ENCODE measurements at places on chromosomes 13 and 19.

- DNase-seq = no peak
These were observed 32.7 kb upstream of the MATK start for GRCh38 chr19:3818918-3819317.

DNA sequence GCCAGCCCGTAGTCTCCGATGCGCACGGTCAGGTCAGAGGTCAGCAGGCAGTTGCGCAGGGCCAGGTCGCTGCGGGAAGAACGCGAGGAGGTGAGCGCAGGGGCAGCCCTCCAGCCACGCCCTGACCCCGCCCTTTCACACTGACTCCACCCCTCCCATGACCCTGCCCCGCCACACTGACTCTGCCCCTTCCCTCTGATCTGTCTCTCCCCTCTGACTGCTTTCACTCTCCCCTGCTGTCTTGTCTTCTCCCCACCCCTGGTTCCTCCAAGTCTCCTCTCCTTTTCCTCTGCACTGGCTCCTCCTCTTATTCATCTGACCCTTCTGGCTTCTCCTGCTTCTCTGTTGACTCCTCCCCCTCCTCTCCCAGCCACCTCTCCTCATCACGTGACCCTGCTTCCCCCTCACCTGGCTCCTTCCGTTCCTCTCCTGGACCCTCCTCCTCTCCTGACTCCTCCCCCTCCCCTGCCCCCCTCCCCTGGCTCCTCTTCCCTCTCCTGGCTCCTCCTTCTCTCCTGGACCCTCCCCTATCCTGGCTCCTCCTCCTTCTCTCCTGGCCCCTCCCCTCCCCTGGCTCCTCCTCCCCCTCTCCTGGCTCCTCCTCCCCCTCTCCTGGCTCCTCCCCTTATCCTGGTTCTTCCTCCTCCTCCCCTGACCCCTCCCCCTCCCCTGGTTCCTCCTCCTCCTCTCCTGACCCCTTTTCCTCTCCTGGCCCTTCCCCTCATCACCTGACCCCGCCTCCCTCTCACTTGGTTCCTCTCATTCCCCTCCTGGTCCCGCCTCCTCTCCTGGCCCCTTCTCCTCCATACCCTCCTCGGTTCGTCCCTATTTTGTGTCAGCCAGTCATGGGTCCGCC lies 9.9 kb downstream of the LMTK3 start:
- peak; percentile 85 for DNase-seq

DNA sequence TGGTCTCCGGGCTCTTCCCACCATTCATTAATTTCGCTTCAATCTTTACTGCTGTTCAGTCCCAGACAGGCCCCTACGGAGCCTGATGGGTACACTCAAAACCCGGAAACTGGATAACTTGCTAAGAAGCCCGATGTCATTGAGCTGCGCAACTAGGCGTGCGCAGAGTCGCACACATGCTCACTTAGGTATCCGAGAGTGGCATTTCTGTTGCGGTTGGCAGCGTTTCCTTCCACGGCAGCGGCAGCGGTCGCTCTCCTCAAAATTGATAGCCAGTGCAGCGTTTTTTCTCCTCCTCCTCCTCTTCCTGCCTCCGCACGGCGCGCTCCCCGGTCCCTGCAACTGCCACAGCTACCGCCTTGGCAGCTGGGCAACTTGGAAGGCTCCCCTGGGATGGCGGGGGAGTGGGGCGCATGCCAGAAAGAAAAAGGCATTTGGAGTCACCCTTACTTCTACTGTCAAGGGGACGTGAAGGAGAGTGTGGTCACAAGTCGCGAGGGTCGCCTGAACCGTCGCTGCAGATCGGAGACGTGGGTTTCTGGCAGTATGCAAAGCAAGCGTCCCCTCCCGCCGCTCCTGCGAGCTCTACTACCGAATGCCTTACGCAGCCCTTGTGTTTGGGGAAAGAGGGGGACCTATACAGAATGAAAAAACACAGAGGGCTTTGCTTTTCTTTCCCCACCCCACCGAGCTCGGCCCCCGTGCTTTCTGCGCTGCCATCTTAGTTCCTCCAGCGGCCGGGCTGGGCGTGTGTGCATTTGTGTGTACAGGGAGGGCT lies 2.4 kb upstream of the MYCBP2 start:
- peak; percentile 98 for DNase-seq

GRCh38 chr13:39587939-39588338 lies 15.1 kb downstream of the LHFPL6 start:
- DNase-seq = no peak

DNA sequence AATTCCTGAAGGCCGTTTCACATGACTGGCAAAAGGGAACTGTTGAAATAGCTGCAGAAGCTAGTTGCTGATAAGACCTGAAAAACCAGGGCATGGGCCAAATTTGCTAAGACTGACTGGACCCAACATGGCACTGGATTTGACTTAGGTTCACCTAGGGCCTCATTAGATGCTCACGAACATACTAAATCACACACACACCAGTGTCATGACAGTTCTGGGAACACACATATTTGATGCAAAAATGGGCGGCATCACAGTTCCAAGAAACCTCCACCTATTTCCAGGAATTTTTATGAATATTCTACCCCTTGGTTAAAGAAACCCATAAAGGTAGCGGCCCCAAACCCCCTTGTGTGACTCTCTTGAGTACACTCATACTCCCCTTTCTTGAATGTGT lies 99.6 kb upstream of the OBI1 start:
- peak; percentile 4 for DNase-seq

- no peak for DNase-seq
These were observed 13.2 kb upstream of the PAK4 start for GRCh38 chr19:39112338-39112890.

GRCh38 chr19:34269081-34269480 lies 14.7 kb downstream of the GARRE1 start:
- DNase-seq = no peak

DNA sequence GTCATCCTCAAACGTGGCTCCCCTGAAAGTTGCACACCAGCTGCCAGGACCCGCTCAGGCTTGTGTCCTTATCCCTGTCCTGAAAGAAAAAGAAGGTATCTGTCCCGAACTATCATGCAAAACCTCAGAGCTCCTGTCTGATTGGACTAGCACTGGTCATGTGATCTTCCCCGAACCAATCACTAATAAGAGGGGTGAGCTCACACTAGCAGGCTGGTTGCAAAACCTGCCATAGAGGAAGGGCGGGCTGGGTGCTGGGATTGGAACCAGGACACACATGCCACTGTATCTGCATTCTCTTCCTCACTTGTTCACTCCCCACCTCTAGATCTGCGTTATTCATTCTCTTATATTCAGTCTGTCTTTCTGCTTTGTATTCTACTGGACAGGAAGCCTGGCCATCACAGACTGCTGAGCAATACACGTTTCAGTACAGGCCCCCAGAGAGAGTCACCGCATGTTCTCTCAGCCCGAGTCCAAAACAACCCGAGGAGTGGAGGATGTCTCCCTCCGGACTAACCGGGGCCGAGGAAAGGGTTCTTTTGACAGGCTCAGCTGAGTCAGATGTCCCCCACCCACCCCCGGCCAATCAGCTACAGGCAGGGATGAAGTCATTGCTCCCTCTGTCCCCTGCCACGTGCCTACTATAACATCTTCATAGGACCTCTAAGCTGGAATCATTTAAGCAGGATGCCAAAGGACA lies 97.7 kb downstream of the SIPA1L3 start:
- peak; percentile 74 for DNase-seq

GRCh38 chr13:36369268-36370107 lies 23.3 kb upstream of the SPART start:
- DNase-seq = no peak

GRCh38 chr13:48828962-48829411 lies 146.7 kb upstream of the FNDC3A start:
- DNase-seq = no peak

GRCh38 chr13:26977541-26977940 lies 194.1 kb downstream of the USP12 start:
- DNase-seq = no peak

DNA sequence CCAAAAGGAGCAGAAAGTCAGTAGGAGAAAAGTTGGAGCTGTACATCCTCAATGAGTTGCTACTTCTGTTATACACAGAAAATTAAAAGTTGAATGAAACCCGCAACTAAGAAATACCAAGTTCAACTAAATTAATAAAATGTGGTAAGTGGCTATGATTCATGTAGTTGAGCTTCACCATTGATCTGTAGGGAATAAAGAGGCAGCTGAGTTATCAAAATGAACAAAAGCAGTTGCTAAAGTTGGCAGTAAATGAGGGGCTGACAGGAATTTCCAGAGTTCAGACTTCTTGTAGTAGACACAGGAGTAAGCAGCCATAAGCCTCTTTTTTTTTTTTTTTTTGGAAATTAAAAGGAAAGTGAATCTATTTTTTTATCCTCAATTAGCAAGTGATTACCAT lies 234.6 kb downstream of the POSTN start:
- no peak for DNase-seq

GRCh38 chr13:105804561-105805190 lies 730.8 kb downstream of the EFNB2 start:
- DNase-seq = no peak

DNA sequence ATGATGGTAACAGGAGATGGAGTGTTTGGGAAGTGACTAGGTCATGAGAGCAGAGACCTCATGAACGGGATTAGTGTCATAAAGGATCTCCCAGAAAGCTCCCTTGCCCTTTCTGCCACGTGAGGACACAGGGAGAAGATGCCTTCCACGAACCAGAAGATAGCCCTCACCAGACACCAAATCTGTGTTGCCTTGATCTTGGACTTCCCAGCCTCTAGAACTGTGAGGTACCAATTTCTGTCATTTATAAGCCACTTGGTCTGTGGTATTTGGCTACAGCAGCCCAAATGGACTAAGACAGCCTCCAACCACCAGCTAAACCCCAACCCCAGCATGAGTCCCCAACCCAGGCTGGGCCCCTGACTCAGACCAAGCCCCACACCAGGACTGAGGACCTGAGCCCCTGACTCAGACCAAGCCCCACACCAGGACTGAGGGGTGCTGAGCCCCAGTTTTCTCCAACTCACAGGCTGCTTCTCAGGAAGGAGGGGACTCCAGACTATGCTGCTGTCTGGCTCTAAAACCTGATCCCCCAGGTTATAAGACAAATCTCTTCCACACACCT lies 54.1 kb downstream of the PTPRS start:
- DNase-seq = no peak

GRCh38 chr13:39712626-39713025 lies 57.2 kb downstream of the COG6 start:
- DNase-seq = no peak

DNA sequence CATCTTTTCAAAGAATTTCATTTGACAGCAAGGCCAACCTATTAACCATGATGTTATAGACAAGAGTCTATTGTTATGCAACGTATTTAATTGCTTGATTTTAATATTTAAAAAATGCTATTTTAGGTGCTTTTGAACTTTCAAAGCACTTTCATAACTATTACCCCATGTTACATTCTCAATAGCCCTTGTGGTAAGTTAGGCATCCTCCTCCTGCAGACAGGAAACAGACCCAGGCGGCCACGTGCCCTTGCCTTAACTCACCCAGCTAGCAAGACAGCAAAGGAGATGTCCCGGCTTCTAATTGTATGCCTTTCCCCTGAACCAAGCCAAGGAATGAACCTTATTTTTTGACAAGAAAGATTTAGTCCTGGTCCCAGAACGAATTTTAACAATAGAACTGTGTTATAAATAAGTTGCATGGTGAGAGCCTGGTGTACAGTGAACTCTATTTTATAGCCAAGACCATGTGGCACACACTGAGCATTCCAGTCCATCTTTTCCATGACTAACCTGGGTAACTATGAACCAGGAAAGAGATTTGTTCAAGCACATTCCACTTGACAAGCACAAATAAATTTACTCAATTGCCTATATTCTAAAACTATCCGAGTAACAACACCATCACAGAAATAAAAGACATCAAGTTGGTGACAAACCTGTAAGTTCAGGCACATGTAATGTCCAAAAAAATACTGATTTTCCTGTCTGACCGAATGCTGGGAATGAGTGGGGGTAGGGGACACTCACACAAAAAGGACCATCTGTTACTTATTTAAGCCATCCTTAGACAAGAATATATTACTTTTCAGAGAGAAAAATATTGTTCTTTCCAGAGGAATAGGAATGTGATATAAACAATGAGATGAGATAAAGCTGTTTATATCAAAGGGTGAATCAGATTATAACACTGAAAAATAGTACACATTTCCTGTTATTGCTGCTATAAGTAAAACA lies 163.0 kb downstream of the EFNB2 start:
- DNase-seq = no peak

- DNase-seq = no peak
These were observed 33.6 kb downstream of the KCTD15 start for GRCh38 chr19:33830264-33830663.

- DNase-seq = no peak
These were observed 312.5 kb upstream of the OBI1 start for GRCh38 chr13:78971355-78972025.

GRCh38 chr19:51029718-51030117 lies 3.3 kb upstream of the KLK11 start:
- no peak for DNase-seq

- DNase-seq = peak; percentile 71
These were observed 27.4 kb upstream of the AKT2 start for GRCh38 chr19:40312533-40312932.

DNA sequence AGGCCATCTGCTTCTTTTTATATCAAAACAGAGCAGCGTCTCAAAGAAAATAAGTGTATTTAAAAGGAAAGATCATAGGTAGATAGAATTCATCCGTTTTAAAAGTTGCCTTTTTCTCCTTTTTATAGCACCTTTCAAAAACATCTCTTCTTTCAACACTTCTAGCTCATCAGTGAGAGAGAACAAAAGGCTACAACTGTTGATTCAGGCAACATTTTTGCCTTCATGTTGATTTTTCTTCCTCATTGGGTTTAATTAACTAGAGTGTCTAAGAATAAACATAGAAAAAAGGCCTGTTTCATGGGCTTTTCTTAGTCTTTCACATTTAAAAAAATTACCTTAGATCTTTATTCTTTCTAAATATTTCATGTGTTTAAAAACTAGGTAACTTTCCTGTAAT lies 13.6 kb downstream of the COL4A2 start:
- DNase-seq = no peak

- no peak for DNase-seq
These were observed 72.2 kb downstream of the MAP4K1 start for GRCh38 chr19:38545596-38545995.

- peak; percentile 78 for DNase-seq
These were observed 2.9 kb upstream of the DCUN1D2 start for GRCh38 chr13:113493315-113493951.

DNA sequence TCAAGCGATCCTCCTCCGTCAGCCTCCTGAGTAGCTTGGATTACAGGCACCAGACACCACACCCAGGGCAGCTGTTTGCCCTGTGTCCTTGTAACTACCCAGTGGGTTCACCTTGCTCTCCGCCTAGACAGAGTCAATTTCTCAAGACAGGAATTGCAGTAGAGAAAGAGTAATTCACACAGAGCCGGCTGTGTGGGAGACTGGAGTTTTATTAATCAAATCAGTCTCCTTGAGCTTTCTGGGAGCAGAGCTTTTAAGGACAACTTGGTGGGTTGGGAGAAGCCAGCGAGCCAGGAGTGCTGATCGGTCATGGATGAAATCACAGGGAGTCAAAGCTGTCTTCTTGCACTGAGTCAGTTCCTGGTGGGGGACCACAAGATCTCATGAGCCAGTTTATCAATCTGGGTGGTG lies 20.6 kb upstream of the ADGRE1 start:
- no peak for DNase-seq

DNA sequence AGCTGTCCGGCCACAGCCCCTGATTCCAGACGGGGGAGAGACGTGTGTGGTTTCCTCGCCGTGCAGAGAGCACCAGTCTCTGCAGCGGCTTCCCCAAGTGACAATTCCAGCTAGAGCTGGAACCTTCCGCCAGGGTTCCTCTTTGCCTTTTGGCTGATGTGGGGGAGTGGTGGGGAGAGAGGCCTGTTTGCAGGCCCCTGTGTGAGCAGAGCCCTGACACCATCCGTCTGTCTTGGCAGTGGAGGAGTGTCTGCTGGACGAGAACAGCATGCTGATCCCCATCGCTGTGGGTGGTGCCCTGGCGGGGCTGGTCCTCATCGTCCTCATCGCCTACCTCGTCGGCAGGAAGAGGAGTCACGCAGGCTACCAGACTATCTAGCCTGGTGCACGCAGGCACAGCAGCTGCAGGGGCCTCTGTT lies 25.0 kb downstream of the LAMP1 start:
- no peak for DNase-seq
